ENCODE measurements at places on chromosomes 3 and 15.
A peak's percentile ranks its signal among the peaks of the same experiment; 100 is the strongest.

DNA sequence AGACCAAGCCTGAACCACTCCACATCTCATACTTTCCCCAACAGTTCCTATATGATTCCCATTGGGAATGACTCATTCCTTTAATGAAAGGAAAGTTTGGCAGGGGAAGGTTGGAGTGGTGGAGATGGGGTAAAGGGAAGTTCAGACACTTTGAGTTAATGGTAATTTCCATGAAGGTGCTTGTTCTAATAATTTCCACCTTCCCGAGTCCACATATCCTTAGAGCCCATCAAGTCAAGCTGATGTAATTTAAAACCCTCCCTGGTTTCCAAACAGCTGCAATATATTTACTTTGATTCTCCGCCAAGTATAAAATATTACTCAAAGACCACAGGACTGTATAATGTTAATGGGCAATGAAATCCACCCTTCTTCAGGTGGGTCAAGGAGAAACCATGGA lies 95.0 kb upstream of the GALNT15 start:
- DNase-seq: no peak

DNA sequence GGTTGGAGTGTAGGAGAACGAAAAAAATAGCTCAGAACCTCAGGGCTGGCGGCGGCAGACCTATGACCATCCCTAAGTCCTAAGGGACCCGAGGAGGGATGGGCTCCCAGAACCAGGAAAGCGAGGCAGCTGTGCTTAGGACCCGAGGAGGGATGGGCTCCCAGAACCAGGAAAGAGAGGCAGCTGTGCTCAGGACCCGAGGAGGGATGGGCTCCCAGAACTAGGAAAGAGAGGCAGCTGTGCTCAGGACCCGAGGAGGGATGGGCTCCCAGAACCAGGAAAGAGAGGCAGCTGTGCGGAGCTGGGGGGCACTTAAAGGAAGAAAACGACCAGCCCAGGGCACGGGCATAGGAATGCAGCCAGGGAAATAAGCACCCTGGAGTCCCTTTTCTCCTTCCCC lies 125.0 kb upstream of the DLG1 start:
- DNase-seq: no peak

DNA sequence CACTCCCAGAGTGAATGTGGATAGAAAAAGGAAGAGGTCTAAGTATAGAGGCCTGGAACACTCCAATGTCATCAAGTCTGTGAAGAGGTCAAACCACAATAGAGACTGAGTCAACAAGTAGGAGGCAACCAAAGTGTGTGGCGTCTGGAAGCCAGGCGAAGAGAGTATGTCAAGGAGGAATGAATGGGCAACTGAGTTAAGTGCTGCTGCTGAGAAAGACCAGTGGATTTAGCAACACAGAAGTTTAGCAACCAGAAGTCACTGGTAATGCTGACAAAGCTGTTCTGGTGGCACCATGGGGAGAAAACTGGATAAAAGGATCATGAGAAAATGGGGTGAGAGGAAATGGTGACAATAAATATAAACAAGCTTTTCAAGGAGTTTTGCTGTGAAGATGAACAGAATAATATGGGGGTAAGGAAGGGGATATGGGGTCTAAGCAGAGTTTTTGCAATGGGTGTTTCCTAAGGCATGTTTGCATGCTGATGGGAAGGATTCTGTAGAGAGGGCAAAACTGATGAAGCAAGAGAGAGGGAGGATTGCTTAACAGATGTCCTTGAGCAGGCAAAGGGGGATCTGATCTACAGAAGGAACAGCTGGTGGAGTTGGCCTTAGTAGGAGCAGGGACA lies 38.4 kb downstream of the PCOLCE2 start:
- no peak for DNase-seq

GRCh38 chr3:186719945-186720739 lies 3.0 kb downstream of the KNG1 start:
- DNase-seq: no peak

GRCh38 chr15:62377736-62378480 lies 212.8 kb upstream of the C2CD4B start:
- no peak for DNase-seq

DNA sequence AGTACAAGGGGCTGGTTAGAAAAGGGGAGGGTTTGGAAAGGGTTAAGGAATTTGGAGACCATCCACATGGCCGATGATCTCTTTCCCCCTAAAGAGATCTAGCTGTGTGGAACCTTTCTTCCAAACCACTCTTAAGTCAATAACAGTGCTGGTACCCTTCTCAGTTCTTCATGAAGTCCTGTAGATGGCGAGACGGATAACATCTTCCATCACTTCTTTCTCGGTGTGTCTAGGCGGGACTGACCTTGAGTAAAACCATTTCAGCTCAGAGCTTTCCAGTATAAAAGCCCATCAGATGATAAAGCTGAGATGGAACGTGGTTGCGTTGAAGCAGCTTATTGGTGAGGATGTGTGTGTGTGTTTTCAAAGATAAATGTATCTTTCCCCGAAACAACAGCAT lies 151.5 kb upstream of the BHLHE40 start:
- DNase-seq: no peak

DNA sequence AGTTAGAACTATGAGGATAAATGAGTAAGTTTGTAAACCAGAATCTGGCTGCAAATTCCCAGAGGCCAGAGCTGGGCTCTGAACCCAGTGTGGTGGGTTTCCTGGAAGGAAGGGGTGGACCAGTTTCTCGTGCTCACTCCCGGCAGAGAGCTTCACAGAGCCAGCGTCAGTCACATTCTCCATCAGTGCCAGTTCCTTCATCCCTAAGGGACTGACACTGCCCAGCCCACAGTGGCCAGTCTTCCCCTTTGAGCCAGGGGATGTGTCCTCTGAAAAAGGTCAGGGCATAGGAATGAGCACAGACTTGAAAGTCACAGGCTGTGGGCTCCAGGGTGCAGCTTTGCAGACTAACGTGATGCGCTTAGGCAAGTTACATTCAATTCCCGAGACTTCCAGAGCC lies 135.8 kb upstream of the HACD2 start:
- no peak for DNase-seq

- no peak for DNase-seq
Observed at GRCh38 chr15:62844564-62845240, 197.8 kb upstream of the TPM1 start.

DNA sequence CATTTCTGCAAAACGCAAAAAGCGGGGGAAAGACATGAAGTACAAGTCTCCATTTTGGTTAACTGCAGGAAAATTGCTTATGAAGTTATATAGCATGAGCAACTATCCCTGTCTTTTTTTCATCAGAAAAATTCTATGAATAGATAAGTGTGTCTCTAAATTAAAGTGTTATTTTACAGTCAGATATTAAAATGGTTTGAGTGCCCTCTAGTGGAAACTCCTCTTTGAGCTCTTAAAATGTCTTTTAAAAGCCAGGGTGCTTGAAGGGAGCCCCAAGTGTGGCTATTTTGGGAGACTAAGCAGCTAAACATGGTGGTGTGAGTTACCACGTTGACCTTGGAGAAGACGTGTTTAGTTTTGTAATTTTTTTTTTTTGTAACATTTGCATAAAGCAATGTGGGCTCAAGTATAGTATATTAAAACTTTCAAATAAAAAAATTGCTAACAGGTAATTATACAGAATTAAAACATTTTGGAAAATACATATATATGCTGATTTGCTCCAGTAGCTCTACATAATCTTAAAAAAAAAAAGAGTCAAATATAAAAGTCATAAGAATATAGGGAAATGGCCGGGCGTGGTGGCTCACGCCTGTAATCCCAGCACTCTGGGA lies 77.2 kb downstream of the PPP2R3A start:
- no peak for DNase-seq

DNA sequence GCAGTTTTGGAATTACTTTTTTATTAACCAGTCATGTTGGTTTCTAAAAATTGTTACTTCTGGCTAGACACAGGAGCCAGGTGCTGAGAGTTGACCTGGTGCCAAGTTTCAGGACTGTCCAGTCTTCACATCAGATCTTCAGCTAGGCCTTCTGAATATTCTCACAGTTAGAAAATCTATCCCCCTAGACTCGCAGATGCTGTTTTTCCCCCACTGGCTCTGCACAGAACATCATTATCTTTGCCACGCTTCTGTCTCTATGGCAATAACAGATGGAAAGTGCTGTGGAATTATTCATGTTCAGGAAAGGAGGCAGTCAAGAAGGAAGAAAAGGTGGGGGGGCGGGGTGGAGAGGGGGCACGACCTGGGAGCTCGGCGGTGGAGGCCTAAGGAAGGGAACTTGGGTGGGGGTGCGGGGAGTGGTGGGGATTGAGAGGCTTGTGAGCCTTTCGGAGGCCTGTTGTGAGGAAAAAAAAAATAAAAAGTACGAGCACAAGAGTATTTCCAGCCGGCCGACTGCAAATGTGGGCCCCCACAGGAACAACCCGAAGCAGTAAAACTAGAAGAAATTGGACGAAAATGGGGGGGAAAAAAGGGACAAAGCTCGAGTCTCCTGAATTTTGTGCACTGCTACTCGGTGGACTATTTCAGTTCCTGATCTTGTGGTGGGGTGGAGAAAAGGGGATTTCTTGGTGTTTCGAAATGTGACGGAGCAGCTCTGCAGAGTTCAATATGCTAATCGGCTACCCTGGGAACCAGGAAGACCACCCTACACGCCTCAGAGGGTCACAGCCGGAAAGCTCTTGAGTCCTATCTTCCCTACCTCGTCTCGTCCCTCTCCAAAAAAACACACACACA lies 1.5 kb upstream of the SKIL start:
- peak; percentile 5 for DNase-seq

- no peak for DNase-seq
Observed at GRCh38 chr3:99842826-99843589, 25.3 kb downstream of the CMSS1 start.

DNA sequence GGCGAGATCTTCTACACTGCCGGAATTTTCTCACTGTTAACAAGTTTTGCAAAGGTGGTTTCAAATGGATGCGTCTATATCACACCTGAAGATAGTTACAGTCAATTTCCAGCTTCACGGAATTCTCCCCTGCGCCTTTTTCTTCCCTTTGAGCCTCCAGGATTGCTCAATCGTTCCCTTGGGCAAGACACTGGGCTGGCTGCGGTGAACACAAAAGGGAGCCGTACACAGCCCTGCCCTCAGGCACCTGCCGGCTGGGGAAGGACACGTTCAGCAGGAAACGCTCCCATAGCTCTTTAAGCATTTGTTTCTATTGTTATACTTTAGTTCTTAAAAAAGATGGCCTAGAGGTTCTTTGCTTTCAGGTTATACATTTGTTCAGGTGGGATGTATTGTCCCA lies 85.7 kb downstream of the C3orf70 start:
- DNase-seq: no peak

- no peak for DNase-seq
Observed at GRCh38 chr3:32194653-32195052, 43.8 kb upstream of the CMTM8 start.

- no peak for DNase-seq
Observed at GRCh38 chr15:77507911-77508310, 87.2 kb downstream of the HMG20A start.

DNA sequence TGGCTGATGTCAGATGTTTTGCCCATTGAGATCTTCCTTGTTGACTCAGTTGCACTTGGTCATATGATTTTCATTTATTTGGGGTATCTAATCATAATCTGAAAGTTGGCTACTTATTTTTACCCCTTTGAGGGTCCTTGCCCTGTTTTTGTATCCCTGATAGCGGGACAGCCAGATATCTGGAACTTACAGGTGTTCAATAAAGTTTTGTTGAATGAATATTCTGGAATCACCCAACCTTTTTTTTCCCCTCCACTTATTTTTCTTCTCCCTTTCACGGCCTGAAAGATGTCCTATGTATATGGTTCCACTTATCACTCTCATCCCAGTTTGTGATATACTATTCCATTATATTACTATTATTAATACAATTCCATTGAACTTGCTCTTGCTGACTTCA lies 12.8 kb downstream of the CTNNB1 start:
- DNase-seq: no peak

GRCh38 chr15:77901251-77901881 lies 176.1 kb downstream of the TBC1D2B start:
- no peak for DNase-seq

DNA sequence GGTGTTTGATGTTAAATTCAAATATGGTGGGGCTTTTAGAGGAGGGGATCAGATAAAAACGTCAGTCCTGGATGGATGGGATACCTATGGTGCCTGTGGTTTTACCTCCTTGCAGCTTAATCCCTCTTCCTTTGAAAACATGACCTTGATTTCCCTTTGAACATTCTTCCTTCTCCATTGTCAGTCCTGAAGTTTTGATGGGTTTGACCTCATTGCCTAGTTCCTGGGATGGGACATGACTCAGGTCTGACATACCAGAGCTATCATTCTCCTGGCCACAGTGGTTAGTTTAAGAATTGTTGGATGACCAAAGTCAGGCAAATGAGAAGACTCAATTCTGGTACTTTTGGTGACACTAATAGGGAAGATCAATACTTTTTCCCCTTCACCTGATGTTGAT lies 87.2 kb downstream of the PRICKLE2 start:
- no peak for DNase-seq

GRCh38 chr3:160038862-160039562 lies 50.4 kb downstream of the IL12A start:
- DNase-seq: no peak

DNA sequence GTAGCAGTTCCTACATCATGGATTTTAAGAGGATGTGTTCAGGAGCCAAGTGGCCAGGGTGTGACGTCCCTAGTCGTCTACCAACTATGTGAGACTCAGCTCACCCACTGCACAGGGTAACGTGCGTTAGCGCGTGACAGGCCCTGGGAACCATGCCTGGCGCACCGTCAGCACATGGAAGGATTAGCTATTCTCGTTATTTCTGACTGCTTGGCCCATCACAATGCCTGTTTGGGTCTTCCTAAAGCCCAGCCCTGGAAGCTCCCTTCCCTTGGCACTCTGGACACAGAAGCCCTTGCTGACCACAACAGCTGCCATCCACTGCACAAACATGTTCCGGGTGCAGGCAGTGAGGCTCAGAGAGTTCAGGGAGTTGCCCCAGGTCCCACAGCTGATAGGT lies 91.0 kb upstream of the RPL32 start:
- DNase-seq: no peak

DNA sequence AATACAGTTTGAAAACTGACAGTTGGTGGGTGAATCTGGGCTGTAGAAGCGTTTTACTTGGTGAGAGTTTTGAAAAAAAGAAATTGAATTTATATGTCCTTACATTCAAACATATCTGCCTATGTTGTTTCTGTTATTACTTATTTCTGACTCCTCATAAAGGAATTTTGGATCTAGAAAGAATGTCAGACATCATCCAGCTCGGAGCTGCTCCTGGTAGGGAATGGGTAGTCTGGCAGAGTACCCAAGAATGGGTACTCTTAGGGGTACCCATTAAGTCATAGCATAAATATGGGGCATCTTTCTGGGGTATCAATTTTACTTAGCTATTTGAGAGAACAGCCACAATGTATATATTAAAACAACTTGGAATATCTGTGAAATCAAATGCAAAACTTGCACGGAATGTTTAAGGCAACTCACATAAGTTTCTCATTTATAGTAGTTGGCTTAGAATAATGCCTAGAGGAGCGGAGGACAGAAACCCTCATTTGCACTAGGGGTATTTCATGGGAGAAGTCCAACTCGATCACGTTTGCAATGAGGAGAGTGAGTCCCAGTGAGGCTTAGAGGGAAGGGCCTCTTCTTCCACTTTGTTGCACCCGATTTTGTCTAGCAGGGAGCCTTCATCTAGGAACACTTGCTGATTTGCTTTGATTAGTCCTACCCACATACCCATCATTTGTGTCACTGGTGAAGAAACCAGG lies 2.4 kb upstream of the LARP6 start:
- DNase-seq: no peak

All from effector CD4-positive, alpha-beta T cell (primary cell).